ENCODE measurements at places on chromosomes 1 and 21.

DNA sequence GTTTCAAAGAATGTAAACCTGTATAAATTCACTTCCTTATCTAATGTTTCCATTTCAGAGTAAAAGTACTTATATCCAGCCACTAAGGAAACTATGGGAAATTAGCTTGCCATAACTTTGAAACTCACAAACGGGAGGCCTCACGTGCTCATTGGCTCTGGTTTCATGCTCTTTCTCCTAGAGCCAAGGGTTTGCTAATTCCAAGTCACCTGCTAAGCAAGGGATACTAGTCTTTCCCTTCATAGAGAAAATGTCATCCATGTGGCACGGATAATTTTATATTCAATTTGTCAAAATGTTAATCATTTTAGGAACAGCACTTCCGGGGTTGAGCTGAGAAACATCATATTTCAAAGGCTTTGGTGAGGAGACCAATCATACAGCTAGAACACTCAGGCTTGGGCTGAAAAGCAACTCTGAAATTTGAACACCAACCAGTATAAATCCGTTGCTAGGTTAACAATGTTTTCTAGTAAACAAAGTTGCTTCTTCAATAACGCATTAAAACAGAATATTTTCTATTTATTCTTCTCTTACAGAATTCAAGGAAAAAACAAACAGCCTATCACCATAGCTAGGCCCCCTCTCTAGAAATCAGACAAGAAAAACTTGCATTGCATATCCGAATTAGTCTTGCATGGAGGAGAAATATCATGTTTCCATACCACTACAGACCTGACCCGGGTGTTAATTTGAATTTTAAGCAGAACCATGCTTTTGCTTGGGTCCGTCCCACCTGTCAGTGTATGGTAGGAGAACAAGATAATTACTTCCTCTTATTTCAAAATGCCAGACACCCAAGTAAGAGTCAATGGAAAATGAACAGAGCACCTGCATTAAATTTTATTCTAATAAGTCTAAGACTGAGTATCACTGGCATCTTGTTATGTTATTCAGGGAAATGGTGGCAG lies 196.1 kb upstream of the ESRRG start:
- no peak for DNase-seq

- DNase-seq = no peak
Observed at GRCh38 chr1:201348211-201348566, 29.3 kb downstream of the TNNT2 start.

- no peak for DNase-seq
Observed at GRCh38 chr1:85495556-85495955, 30.6 kb upstream of the DDAH1 start.

DNA sequence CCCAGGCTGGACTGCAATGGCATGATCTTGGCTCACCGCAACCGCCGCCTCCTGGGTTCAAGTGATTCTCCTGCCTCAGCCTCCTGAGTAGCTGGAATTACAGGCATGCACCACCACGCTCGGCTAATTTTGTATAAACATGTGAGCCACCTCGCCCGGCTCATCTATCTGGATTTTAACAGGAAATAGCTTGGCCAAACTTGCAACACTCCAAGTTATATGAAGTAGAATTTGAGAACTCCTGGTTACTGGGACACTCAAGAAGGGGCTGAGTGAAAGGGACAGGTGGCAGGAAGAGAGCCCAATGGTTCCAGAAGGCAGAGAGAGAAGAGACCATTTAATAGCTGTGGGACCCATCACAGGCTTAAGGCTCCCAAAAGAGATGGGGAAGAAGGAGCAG lies 2.9 kb upstream of the GPX7 start:
- no peak for DNase-seq

GRCh38 chr1:201499795-201500669 lies 6.9 kb downstream of the CSRP1 start:
- no peak for DNase-seq

GRCh38 chr1:37306461-37306860 lies 167.9 kb upstream of the ZC3H12A start:
- no peak for DNase-seq

DNA sequence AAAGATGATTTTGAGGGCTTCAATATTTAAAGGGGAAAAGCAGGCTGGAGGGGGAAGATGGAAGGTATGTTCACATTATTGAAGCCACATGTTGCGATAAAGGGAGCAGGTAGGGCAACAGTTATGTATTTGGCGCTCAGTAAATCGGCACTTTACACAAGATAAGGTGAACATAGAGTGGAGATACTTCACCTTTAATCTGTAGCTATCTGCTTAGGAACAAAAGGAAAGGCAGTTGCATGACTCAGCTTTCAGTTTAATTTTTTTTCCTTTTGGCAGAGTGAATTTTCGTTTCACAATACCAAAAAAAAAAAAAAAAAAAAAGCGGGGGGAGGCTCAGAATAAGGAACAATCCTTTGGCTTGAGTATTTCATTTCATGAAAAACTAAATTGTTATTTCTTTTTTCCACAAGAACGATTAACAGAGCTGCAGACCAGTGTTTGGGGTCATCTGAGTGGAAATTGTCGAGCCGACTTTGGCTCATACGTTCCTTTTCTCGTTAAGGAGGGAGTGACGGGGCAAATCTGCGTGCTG lies 1.1 kb upstream of the COQ8A start:
- DNase-seq = no peak

DNA sequence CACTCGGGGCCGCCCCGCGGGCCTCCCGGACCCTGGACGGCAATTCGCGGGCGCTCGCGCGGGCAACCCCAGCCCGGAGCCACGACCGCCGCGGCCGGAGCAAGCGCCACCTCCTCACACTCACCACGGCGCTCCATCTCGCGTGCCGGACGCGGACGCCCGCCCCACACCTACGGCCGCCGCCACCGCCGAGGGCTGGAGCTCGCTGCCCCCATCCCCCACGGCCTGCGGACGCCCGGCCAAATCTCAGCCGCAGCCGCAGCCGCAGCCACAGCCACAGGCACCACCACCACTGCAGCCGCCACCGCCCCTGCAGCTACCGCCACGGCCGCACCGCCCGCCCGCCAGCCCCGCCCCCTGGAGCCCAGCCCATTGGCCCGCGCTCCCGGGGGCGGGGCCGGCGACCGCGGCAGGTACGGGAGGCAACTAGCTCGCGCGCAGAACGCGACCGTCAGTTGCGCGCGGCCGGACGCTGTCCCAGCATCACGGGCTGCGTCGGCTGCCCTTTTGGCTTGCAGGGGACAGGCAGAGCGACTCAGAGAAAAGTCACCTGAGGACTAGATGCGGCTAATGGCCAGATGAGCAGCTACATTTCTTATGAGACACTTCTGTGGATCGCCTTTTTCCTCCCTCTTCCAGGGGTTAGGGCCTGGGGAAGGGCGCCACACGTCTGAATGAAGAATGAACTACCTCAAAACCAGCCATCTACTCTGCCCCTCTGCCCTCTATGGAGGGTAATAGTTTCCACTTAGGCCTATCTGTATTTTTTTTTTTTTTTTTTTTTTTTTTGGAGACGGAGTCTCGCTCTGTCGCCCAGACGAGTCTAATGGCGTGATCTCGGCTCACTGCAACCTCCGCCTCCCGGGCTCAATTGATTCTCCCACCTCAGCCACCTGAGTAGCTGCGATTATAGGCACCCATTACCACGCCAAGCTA lies at the start of gene ARHGAP29:
Gene ARHGAP29, minus strand, starts transcription at position 294 of the 936 bp plus-strand sequence. CDS start 5,973 bp downstream, outside the sequence.
- peak; percentile 34 for DNase-seq

- no peak for DNase-seq
Observed at GRCh38 chr1:233613252-233614172, at the start of gene KCNK1. KCNK1 (plus strand) TSS chr1:233614106; CDS start chr1:233614172, 66 bp downstream.

DNA sequence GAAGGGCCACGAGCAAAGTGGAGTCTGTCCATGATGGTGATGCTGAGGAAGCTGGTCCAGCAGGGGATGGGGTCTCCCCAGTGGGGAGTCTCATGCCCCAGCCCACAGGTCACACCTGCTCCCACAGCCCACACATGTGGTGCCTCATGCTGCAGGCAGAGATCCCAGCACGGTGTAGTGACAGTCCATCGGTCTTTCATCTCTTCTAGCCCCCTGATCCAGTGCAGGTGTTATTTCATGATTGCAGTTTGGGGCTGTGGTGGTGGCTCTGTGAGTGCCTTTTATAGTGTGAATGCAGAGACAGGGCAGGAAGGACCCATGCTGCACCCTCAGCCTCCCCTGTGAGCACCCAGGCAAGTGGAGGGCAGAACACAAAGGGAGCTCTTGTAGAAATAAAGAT lies 45.0 kb downstream of the UBASH3A start:
- no peak for DNase-seq

DNA sequence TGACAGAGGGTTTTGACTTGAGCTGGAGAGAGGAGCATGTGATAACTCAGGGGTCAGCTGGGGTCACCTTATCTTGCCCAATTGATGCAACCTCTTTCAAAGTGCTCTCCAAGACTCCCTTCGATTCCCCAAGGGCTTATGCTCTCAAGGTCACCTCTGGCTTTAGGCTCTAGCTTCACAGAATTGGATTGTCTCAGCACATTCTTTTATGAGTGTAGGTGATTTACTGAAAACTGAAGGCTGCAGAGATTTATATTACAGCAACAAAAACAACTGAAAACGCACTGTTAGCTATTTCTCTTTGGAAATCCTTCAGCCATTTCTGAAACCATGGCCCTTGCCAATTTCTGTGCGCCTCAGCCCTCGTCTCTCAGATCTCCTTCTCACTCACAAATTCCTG lies 34.5 kb upstream of the MAP1LC3C start:
- DNase-seq = no peak

GRCh38 chr1:232635778-232636356 lies 5.9 kb upstream of the SIPA1L2 start:
- no peak for DNase-seq

DNA sequence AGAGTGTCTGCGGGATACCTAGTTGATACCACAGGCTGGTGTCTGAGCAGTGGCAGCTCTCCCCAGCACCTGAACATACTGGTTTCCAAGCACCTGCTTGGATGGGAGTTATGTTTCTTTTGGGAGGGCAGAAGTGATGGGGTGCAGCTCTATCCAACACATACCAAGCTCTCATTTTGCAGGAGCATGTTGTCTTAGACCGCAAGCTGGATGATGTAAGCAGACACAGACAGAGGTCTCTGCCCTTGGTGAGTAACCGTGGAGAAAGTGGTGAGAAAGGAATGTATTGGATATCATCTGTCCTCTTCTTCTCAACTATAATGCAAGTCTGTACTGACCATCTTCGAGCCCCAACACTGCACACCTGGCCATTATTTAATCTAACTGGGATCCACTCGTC lies 37.4 kb downstream of the ZNF496 start:
- no peak for DNase-seq

- DNase-seq = no peak
Observed at GRCh38 chr1:37018510-37018909, 15.8 kb downstream of the GRIK3 start.

- no peak for DNase-seq
Observed at GRCh38 chr1:176847052-176847451, 317.5 kb downstream of the ASTN1 start.

- DNase-seq = no peak
Observed at GRCh38 chr1:52645261-52645660, 12.3 kb downstream of the SHISAL2A start.

- DNase-seq = no peak
Observed at GRCh38 chr1:28046716-28047115, 41.7 kb downstream of the EYA3 start.

- DNase-seq = no peak
Observed at GRCh38 chr1:8754993-8755392, 62.4 kb downstream of the RERE start.

GRCh38 chr1:222385955-222386354 lies 161.9 kb downstream of the HHIPL2 start:
- DNase-seq = no peak

GRCh38 chr1:166836733-166837132 lies 2.5 kb upstream of the POGK start:
- no peak for DNase-seq

DNA sequence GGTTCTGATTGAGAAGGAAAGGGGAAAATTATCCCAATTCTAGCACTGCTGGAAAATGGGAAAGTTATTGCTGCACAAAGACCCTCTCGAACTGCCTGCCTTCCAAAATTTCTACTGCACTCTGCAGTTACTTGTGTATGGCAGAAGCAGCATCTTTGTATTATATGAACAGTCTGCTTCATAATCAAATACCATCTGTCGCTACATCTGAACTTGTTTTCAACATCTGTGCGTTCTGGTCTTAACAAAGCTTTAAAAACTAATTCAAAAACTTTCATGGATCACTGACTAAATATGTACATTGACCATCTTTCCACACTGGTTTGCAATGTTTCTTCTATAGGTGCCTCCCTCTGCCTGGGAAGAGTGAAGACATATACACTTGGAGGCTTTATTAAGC lies 79.2 kb downstream of the PROX1 start:
- no peak for DNase-seq

- DNase-seq = no peak
Observed at GRCh38 chr21:44436111-44436611, 19.1 kb upstream of the LRRC3 start.

- DNase-seq = no peak
Observed at GRCh38 chr1:151058692-151059091, 730 bp downstream of the CDC42SE1 start.

DNA sequence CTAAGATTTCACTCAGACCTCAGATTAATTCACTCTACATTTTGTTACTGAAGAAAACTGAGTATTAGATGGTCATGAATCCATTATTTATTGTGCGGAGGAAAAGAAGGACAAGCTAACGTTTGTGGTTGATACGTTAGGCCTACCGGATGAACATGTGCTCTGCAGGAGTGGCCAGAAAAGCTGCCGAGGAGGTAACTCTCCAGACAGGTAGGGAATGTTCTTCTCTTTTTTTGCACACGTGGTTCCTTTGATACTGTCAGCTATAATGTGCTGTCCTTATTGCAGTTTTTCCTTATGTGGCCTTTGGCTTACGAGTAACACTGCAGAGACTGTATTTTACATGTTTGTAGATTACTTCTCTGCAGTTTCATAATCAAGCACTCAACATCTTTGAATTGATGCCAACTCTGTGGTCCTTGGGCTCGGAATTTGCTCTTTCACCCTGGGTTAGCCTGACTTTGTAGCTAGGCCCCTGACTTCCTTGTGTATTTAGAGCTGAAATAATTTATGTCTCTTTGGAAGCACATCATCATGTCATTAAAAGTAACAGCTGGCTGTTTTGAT lies 13.6 kb downstream of the MTR start:
- no peak for DNase-seq

- DNase-seq = no peak
Observed at GRCh38 chr1:238223076-238223640, 332.4 kb upstream of the ZP4 start.
